ENCODE measurements at places on chromosomes 12 and 14.

GRCh38 chr12:114361992-114362391, 44.0 kb downstream of the TBX5 start:
- no peak for DNase-seq

DNA sequence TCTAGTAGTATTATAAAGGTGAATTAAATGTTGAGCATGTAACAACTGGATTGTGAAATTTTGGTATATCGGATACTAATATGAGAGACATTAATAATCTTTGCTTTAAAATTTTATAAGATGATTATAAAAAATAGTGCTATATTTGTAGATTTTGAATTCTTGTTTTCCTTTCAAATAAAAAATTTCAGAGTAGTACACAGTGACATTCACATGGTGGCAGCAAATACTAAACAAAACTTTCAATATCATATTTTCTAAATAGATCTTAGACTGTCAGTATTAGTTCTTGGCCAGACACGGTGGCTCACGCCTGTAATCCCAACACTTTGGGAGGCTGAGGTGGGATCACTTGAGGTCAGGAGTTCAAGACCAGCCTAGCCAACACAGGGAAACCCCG, 166.0 kb downstream of the NAV3 start:
- no peak for DNase-seq

DNA sequence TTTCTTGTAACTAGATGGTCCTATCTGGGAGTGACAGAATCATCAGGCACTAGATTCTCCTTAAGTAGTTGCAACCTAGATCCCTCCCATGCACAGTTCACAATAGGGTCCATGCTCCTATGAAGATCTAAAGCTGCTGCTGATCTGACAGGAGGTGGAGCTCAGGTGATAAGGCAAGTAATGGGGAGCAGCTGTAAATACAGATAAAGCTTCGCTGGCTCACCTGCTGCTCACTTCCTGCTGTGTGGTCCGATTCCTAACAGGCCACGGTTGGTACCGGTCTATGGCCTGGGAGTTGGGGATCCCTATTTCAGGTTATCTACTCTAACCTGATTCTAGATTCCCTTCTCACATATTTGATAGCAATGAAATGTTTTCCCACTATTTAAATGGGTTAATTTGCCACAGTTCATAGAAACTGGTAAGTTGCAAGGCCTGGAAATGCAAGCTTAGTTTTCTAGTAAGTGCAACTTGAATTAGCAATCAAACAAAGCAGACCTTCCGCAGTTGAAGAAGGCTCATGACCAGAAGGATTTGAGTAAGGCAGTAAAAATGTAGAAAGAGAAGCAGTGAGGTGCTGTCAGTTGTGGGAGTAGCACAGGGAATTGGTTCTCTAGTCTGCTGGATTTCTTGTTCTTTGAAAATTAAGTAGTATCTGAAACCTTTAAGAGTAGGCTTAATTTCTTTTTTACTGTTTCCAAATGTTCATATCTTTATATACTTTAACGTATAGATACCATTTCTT, 332.3 kb downstream of the EGLN3 start:
- no peak for DNase-seq

DNA sequence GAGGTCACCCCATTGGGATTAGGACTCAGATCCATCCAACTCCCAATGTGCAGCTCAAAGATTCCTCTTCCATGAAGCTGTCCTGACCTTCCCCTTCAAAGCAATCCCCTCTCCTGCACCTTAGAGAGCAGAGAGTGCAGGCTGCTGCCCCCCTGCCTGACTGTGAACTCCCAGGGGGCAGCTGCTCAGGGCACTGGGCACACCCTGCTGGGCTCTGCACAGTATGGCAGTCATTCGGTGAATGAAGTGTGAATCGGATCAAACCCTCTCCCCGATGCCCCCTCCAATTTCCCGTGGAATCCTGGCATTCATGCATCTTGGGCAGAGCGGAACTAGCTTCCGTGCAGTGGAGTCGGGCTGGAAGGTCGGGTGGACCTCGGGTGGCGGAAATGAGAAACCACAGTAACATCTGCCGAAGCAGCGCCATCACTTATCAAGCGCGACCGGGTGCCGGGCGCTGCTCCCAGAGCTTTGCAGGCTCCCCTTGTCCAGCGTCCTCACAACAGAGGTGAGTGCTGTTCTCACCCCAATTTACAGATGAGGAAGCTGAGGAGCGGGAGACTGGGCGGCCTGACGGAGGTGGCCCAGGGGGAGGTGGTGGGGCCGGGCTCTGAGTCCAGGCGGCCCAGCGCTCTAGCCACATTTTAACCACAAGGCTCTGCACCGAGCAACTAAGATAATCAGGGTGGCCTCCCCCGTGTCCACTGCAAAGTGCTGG, 14.7 kb downstream of the GALNT9 start:
- DNase-seq = no peak

All from epithelial cell of prostate (primary cell).